T-helper 22 cell (primary cell): ENCODE measurements at places on chromosomes 1 and 21.

DNA sequence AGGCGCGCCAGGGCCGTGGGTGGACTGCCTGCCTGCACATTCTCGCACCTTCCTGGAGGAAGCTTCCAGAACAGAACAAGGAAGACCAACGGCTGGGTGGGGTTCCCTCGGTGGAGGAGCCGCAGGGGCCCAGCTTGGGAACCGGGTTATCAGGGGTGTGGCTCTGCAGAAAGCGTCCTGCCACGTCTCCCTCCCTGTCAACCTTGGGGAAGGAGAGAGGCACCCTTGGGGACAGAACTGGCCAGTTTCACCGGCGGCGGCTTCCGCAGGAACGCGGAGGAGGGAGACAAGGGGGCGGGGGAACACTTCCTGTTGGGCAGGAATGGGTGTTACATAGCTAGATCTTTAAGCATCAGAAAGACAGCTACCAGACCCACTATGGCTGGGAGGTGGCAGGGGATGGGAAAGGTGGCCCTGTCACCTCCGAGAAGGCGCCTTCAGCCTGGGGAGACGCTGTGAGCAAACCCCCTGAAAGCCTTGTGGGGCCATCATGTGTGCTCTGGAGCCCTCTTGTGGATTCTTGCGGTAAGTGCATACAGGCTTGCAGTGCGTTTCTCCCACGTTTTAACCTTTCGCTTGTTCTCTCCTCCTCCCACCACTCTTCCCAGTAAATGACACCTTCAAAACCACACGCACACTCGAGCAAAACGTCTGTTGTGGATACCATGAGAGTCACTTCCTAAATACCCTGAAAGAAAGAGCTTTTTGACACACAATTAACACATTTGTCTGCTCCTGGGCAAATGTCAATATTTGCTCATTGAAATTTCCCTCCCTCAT is 3.8 kb upstream of the PLEKHA6 start:
- DNase-seq, result peak; percentile 50

GRCh38 chr1:29124366-29125236 is 898 bp upstream of the TMEM200B start:
- no peak for DNase-seq

GRCh38 chr1:229030630-229031029 is 240.3 kb upstream of the RAB4A start:
- DNase-seq, result no peak

DNA sequence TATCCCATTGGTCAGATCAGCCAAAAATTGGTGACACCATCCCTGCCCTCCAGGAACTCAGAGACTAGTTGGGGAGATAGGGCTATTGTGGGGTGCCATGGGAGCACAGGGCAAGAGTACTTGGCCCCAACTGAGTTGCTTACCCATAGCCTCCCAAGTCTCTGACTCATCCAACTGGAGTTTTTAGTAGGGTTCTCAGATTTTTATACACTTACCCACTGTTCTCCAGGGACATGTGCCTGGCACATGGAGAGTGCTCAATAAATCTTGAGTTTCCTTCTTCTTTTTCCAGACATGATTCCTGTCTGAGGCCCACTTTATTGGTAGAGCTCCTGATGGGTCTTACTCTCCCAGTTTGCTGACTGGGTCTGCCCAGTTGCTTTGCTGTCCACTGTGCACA is 56.7 kb downstream of the OVGP1 start:
- no peak for DNase-seq

- no peak for DNase-seq
Measured at GRCh38 chr1:68269637-68270430, 37.5 kb upstream of the WLS start.

DNA sequence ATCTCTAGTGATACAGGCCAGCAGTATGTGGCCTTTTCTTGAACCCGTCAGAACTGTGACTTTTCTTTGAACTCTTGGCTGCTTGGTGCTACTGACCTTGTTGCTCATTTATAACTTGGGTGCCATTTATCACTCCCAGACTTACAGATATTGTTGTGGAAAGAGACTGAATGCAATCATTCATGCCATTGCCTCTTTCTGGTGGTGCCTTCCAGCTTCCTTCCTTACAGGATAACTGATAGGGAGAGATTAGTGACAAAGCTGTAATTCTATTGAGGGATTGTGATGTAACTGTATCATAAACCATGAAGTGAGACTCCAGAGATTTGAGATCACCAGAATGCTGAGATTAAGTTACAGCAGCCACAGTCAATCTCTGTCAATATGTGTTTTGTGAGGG is 256.5 kb downstream of the USP25 start:
- no peak for DNase-seq

DNA sequence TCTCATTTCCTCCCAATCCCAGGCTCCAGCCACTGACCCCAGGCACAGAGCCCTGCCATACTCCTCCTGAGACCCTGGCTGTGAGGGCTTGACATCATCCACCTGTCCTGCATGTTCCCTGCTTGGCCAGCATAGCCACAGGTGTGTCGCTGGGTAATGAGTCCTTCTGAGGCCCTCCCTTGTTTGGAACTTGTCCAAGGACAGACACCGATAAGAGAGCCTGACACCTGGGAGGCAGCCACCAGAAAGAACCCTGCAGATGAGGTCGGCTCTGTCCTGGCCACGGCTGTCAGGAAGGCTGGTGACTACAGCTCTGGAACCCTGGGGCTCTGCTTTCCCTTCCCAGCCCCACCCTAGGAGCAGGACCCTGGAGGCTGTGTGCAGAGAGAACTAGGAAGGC is 34.6 kb downstream of the TMEM63A start:
- DNase-seq, result no peak

- DNase-seq, result no peak
Measured at GRCh38 chr1:54390655-54391054, 15.5 kb downstream of the SSBP3 start.

DNA sequence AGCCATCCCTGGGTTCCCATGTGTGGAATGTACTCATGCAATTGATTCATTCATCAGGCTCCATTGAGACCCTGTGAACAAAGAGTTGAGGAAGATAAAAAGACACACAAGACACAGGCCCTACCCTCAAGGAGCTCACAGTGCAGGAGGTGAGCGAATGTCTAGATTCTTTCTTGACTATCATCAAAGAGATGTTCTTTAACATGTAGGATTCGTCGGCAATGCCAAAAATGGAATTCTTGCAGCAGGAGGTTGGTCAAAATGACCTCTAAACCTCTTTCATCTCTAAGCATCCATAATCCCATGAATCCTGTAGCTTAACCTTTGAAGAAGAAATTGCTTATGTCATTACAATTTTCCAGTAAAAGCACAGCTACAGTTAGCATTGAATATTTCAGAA is 27.9 kb upstream of the TTF2 start:
- DNase-seq, result no peak

GRCh38 chr1:177948336-177948972 is 21.4 kb downstream of the SEC16B start:
- no peak for DNase-seq

DNA sequence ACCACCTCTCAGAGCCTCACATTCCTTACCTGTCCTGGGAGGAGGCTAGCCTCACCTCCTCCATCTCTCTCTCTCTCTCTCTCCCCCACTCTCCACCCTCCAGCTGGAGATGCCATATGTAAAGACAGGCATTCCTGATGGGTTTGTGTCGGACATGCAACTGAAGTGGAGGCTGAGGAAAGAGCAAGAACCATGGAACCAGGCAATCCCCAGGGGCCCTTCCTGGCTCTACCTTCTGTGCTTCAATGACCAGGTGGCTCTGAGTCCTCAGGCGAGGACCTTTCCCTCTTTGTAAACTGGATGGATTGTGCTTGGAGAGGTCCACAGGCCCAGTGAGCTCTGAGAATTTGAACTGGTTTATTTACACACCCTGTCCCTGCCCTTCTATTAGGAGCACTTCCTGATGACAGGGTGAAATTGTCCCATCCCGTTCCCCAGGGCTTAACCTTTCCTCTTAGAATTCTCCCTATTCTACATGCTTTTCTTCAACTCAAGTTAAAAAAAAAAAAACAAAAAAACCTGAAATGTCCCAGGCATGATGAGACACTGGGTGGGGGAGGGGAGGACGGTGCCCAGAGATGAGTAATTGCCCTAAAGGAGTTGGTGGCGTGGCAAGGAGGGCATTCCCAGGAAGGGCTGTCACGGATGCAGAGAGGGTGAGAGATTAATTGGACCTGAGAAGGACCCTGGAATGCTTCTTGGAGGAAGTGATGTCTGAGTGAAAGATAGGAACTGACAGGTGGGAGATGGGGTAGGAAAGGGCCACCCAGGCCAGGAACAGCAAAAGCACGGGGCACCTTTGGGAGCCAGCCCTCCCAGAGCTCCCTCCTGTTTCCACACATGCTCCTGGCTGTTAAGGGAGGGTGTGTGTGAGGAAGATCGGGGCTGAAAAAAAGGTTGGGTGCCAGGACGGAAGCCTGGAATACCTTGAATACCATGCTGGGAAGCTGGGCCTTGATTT is 50.2 kb upstream of the WASF2 start:
- DNase-seq, result no peak
